ENCODE measurements at places on chromosomes 7 and 10.

DNA sequence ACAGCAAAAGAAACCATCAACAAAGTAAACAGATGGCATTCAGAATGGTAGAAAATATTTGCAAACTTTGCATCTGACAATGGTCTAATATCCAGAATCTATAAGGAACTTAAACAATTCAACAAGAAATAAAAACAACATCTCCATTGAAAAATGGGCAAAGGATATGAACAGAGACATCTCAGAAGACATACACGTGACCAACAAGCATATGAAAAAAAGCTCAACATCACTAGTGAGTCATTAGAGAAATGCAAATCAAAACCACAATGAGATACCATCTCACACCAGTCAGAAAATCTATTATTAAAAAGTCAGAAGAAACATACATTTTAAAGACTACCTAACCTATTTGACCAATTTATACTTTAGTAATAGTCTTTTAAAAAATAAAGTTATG, 571.3 kb upstream of the NRG3 start:
- DNase-seq: no peak

- DNase-seq: no peak
Measured at GRCh38 chr10:61642150-61642571, 20.6 kb upstream of the CABCOCO1 start.

- DNase-seq: peak; percentile 24
Measured at GRCh38 chr10:103605359-103606096, 112.0 kb downstream of the NEURL1 start.

DNA sequence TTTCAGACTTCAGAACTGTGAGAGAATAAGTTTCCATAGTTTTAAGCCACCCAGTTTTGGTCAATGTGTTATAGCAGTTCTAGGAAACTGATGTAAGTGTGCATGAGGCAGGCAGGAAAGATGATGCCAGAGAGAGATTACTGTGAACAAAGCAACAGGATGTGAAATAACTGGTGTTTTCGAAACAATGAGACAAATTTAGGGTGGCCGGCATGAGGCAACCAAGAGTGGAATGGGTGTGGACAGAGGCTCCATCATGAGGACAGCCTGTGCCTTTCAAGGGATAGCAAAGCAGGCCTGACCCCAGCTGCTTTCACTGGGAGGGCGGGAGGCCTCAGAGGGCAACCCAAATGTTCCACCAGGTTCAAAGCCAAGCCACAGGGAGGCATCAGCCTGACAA, 67.3 kb upstream of the UCN3 start:
- no peak for DNase-seq

DNA sequence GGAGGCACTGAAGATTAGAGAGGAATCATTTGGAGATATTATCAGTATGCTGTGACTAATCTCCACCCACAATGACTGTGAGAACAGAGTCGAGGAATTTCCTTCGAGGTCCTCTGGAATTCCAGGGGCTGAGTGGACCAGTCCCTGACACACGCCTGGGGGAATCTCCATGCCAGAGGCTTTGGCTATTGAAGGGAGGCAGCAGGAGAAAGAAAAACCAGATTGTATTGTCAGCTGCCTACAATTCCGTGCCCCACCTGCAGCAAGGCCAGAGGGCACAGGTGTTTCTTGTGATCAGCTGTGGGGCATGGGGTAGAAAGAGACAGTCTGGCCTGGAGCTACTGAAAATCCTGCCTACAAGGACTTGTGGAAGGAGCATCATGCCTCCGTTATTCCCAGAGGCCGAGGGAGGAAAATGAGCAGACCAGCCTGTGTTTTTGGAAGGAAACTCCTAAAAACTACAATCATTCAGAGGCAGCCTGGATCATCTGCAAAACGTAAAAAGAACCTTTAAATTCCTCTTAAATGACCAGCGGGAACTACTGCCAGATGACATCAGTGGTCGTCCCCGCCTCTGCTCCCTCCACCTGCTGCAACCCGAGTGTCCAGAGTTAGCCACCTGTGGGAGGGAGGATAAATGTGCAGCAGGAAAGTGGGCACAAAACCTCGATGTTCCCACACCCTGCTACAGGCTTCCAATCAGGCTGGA, 25.4 kb upstream of the ANK3 start:
- DNase-seq: no peak

DNA sequence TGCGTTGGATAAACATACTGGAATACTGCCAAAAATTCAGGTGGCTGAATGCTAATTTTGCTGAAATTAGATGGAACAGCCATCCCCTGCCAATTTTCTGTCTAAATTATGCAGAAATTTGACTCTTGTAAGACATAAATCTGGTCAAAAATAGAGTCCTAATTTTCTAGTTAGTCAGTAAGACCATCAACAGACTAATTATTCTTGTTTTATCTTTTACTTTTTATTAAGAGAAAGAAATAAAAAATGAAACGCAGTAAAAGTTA, 110.3 kb upstream of the GATA3 start:
- no peak for DNase-seq

GRCh38 chr10:63630931-63631680, 109.9 kb downstream of the REEP3 start:
- no peak for DNase-seq

DNA sequence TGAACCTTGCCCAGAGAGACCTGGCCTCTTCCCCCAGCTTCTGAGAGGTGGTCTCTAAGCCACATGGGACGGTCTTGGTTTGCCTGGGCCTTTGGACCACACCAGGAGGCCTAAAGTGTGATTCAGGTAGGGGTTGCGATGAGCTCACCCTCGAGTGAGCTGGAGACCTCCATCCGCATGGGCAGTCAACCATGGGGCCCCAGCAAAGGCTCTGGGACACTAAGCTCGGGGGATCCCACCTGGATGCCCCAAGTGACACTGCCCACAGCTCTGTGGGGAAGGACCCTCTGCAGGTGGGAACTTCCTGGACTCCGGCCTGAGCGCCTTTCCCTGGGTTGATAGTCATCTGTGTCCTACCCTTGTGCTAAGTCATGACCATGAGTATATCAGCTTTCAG, 57.1 kb upstream of the FAM20C start:
- no peak for DNase-seq

- DNase-seq: no peak
Measured at GRCh38 chr7:77383333-77383740, 32.8 kb downstream of the GSAP start.

DNA sequence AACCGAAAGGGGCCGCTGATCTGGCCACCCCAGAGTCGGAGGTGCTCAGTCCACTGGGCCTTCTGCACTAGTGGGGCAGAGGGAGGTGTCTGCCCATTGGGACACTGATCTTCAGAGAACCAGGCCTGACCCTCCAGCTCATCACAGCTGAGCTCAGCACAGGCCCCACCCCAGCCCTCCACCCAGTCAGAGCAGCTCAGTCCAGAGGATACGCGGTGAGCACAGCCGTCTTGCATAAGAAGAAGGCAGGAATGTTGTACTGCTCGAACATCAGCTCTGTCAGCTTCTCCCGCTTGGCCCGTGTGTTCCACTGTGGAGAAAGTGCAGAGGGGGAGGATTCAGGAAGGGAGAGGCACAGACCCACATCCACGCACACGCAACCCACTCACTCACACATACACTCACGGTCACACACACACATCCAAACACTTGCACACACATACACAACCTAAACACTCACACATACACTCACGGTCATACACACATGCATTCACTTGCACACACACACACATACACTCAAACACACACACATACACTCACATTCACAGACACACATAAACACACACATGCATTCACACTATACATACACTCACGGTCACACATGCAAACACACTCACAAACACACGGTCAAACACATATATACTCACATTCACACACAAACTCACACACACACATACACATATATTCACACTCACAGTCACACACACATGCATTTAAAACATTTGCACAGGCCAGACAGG, 6.3 kb downstream of the ACTL6B start:
- DNase-seq: no peak

- DNase-seq: no peak
Measured at GRCh38 chr10:127278001-127278400, 81.6 kb upstream of the INSYN2A start.

- DNase-seq: peak; percentile 76
Measured at GRCh38 chr7:143372070-143372469, 9.1 kb upstream of the ZYX start.

DNA sequence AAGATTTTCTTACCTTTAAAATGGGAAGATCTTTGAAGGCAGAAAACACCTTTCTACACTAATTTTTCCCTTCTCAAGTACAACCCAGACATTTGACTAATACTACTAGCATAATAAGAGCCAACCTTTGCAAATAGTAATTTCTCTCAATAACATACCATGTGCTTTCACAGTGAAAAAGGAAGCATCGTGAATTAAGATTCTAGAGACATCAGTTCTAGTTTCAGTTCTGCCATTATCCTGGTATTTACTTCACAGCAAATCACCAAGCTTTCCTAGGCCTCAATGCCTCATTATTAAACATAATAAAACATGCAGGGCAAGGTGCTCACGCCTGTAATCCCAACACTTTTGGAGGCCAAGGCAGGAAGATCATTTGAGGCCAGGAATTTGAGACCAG, 24.9 kb downstream of the GSAP start:
- no peak for DNase-seq

DNA sequence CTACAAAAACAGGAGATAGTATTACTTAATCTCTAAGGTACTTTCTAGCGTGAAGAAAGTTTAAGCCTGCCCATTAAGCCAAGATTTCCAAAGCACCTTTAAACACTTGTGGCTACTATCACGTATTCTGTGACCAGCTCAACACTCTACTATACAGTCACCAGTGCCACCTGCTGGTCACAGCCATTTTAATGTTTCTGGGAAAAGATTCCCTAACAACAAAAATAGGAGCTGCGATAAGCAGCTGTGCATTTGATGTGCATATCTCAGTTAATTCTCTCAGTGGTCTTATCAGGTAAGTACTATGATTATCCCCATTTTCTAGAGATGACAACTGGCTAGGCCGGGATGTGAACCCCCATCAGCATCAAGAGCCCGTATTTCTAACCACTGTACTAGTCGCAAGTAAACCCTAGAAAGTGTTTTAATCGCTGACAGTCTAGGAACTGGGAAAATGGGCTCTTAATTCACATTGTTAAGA, 860 bp downstream of the SEC31B start:
- peak; percentile 57 for DNase-seq

All from CD8-positive, alpha-beta memory T cell (primary cell).